ENCODE measurements at places on chromosomes 5 and 9.
A peak's percentile ranks its signal among the peaks of the same experiment; 100 is the strongest.

- no peak for DNase-seq
Measured at GRCh38 chr9:12065686-12066085, 627.5 kb upstream of the TYRP1 start.

GRCh38 chr9:116238225-116238624, 84.6 kb downstream of the PAPPA start:
- DNase-seq: no peak

GRCh38 chr9:107612136-107612535, 122.6 kb upstream of the KLF4 start:
- no peak for DNase-seq

DNA sequence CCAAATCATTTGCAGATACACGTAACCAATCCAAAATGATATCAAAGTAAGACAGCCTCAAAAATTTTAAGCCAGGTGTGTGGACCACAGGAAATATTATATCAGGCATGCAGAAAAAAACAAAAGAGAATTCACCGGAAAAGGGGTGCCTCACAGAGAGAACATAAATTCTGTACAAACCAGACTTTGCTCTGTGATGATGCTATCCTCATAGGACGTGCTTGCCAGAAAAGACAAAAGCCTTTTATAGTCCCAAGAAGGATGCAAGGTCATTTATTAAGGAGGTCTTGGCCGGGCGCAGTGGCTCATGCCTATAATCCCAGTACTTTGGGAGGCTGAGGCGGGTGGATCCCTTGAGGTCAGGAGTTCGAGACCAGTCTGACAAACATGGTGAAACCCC, 16.8 kb upstream of the ATP6V1G1 start:
- DNase-seq: no peak

GRCh38 chr5:119339344-119339743, 16.5 kb upstream of the TNFAIP8 start:
- no peak for DNase-seq

- no peak for DNase-seq
Measured at GRCh38 chr5:141559461-141559860, 59.3 kb downstream of the DIAPH1 start.

GRCh38 chr5:43994352-43994708, 391.4 kb downstream of the NNT start:
- DNase-seq: no peak

GRCh38 chr5:58501778-58502417, 10.7 kb downstream of the GAPT start:
- DNase-seq: no peak

GRCh38 chr9:122120316-122121071, 27.4 kb upstream of the TTLL11 start:
- DNase-seq: no peak

DNA sequence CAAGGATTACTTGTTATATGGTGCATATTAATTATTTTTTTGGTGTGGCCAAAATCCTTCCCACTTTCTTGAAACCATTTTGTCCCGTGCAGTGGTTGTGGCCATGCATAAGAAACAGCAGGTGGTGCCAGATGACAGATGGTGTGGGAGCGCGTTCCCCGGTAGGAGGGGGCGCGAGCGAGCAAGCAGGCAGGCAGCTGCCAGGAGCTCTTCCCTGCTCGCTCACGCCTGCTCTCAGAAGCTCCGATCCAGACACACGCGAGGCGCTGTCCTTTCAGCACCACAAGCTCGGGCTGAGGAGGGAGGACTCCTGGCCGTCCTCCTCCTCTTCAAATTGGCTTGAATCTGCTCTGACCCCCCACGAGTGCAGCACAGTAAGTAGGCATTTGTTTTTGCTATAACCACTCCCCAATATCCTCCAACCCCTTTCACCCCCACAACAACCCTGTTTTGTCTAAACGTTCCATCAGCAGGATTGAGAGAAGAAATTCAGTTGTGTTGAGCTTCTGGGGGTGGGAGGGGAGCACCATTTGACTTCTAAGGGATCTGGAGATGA, at the start of gene NSG2:
NSG2 (plus strand) TSS at position 237 of the 556 bp plus-strand sequence. CDS start 1,050 bp downstream, outside the sequence.
- peak; percentile 91 for DNase-seq

GRCh38 chr5:120452471-120452870, 11.6 kb upstream of the PRR16 start:
- no peak for DNase-seq

DNA sequence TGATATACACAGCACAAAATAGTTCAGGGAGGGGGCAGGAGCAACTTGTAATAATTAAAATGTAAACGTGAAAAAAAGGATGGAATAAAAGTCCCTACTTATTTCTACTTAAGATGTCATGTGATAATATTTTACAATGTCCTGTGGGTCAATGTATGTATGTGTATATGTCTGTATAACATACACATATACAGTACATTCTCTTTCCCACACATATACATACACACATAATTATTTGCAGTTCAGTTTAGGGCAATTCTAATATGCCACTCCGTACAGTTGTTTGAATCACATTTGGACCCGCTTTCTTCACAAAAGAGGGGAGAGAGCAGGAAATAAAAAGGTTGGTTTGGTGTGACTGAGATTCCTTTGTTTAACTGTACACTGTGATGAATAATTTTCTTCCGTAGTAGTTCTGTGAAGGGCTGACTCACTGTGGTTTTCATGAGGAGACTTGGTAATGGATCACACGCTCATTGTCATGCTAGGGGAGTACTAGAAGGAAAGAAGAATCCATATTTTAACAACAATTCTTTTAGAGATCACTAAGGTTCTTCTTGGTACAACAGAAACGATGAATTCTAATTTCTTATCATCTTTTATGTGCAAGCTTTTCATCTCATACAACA, 26.2 kb upstream of the ACOT12 start:
- DNase-seq: no peak

DNA sequence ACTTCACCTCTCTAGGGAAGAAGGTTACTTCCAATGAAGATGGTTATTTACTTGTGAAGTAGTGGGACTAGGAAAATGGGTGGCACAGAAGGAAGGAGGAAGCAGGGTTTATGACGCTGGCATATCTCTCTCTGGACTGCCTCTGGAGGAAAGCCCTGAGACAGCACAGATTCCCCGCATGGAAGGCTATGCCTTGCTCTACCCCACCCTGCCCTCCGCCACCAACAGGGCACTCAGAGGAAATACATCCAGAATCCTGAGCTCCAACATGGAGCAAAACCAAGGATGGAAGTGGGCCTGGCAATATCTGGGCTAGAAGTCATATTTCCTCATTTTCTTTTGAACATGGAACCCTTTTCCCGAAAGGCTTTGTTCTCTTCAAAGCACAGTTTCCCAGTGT, 346.9 kb downstream of the ZSWIM6 start:
- DNase-seq: peak; percentile 35

GRCh38 chr9:69030851-69031645, 4.5 kb upstream of the FXN start:
- DNase-seq: no peak

DNA sequence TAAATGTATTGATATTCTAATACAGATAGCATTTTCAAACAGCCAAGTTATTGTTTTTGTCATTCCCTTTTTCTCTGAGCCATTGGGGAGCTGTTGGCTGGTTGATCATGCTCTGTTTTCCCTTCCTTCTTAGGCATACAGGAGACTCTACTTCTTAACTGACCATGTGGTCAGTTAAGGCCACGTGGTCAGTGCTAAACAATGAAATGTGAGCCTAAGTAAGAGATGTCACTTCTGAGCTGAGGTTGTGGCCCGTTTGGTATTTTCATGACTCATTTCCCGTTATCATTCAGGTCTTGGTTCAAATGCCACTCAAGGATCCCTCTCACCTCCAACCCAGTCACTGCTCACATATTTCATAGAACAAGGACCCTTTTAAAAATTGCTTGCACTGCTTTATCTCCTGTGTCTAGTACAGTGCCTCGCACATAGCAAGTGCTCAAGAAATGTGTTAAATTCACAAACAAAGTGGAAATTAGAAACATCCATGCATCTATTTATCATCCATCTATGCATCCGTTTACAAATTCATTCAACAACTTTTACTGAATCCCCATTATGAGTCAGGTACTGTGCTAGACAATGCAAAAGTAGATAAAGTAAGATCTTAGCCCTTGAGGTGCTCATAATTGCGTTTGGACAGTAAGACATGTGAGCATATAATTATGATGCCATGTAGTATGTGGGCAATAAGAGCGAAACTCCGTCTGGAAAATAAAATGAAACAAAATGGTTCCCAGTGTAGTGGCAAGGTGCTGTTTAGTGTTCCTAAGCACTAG, 50.7 kb downstream of the ARRDC3 start:
- no peak for DNase-seq

DNA sequence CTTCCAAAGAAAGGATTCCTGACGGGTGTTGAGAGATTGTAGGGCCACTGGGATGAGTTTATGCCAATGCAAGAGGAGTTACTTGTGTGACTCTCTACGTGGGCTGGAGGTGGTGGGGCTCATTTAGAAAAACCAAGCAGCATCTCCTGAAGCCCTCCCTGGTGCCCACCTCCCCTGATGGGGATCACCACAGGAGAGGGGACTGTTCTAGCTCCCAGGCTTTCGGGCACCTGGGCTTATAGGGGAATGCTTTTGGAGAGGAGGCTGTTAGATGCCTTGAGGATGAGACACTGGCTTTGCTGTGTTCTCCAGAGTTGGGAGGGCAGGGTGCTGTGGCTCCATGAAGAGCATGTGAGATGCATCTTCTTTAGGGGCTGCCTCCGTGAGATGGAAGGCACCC, 65.0 kb downstream of the IRX1 start:
- no peak for DNase-seq

- no peak for DNase-seq
Measured at GRCh38 chr5:176899946-176900779, 1.0 kb upstream of the HK3 start.

- no peak for DNase-seq
Measured at GRCh38 chr5:135150767-135151166, 116.7 kb upstream of the PITX1 start.

GRCh38 chr9:128409978-128410377, 10.7 kb upstream of the CERCAM start:
- peak; percentile 42 for DNase-seq

DNA sequence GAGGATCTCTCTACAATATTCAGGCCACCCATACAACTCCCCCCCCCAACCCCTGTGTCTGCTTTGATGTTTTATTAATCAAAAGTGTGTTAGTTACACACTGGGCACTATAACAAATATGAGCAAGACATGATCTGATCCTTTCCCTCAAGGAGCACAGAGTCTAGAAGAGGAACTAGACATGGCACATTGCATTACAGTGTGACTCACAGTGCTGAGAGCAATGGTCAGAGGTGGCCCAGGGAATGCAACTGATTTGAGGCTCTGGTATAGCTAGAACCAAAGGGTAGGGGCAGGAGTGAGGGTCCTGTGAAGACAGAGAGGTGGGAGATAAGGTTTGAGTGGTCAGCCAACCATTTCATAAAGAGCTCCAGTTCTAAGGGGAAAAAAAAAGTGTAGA, 539.2 kb downstream of the ACTL7B start:
- no peak for DNase-seq

GRCh38 chr9:126084008-126084407, 242.6 kb upstream of the MVB12B start:
- DNase-seq: no peak

DNA sequence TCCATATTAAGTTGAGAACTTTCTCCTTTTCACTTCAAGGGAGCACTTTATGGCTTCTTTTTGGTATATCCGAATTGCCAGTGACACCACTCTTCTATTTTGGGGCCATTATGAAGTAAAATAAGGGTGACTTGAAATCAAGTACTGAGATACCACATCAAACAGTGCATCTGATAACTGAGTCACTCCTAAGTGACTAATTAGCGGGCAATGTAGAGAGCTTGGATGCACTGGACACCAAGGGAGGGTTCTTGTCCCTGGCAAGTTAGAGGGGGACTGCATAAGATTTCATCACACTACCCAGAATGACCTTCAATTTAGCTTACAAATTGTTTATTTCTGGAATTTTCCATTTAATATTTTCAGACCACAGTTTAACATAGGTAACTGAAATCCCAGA, 813.9 kb upstream of the CDH10 start:
- no peak for DNase-seq

GRCh38 chr5:168800701-168801100, 221.5 kb upstream of the PANK3 start:
- DNase-seq: no peak

GRCh38 chr5:174294891-174295620, 249.6 kb downstream of the NSG2 start:
- no peak for DNase-seq

DNA sequence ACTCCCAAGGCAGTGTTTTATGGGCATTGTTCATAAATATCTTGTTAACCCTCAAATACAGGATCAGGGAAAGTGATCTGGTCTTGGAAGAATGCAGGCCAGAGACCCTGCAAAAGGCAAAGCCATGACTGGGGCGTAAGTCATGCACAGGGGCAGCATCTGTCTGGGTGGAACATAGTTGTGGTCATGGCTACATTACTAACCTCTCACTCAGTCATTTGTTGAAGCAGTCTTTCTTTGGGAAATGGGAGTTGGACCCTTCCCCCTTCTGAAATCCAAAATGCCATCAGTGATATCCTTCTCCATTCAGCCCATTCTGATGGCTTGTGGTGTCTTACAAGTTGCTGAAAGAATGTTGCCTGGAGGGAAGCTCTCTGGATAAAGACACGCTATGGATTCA, 68.1 kb downstream of the GDNF start:
- no peak for DNase-seq

DNA sequence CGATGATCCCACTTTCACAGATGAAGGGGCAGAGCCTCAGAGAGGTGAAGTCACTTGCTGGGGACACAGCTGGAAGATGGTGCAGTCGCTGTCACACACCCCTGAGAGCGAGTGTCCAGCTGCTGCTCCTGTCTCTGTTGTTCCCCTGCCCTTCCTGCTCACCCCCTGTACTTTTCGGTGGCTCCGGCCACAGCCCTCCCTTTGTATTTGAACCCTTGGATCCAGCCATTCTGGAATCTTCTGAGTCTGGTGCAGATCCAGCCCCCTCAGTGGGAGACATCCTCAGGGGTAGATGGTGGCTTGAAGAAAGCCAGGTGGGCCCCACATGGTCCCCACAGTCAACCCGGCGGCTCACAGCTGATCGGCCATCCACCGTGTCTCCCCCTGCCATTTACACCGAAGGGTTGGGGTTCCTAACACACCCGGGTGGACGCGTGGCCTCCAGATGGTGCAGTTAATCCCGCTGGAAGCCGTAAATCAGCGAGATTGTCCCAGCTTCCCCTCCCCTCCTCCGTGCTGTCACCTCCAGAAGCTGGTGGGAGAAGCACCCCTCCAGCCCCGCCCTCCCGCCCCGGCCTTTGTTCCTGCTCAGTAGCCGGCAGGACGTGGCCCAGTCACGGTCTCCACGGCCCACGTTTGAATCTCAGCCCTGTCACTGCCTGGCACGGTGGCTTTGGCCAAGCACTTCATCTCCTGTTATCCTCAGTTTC, 204.8 kb downstream of the C9orf50 start:
- no peak for DNase-seq

DNA sequence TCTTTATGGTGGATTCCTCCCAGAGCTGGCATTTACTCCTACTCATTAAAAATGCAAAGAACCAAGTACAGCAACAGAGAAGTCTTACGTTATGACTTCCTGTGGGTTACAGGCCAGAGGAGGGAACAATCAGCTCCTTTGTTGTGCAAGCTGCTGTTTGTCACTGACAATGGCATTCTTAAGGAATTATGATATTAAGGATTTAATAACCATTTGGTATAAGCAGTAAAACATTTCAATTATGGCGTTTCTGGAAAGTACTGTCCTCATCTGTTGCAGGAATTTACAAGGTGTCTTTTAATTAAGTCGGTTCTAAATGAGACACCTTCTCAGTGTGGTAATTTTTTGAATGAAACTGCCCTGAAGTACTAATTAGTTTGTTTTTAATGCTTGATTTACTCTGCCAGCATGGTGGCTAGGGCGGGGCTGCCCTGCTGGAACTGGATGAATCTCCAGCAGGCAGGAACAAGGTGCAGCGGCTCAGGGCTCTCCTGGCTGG, 49.1 kb upstream of the VDAC1 start:
- DNase-seq: no peak

GRCh38 chr5:141529002-141529401, 40.1 kb downstream of the PCDHGC5 start:
- DNase-seq: no peak
